Left renal pelvis (tissue), 4 donors: ENCODE measurements at places on chromosomes 6 and 20.

- no peak for DNase-seq
Observed at GRCh38 chr6:126682440-126682839, 342.5 kb downstream of the CENPW start.

DNA sequence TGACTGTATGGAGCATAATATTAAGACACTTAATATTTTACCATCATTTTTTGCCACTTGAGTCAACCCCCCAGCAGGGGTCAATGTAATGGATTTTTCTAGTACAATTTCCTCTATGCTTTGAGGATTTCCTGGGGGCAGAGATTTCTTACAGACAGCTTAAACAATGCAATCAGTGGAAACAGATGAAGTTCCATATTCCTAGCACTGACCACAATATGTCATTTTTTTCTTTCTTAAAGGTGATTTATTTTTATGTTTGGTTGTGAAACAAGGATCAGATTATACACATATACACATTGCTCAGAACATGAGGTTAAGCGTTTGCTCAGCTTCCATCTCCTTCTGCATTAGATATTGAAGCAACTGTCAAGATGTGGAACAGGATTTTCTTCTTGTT lies 82.0 kb upstream of the ID4 start:
- DNase-seq = no peak

- DNase-seq = no peak
Observed at GRCh38 chr6:149646599-149646998, 1.9 kb downstream of the KATNA1 start.

DNA sequence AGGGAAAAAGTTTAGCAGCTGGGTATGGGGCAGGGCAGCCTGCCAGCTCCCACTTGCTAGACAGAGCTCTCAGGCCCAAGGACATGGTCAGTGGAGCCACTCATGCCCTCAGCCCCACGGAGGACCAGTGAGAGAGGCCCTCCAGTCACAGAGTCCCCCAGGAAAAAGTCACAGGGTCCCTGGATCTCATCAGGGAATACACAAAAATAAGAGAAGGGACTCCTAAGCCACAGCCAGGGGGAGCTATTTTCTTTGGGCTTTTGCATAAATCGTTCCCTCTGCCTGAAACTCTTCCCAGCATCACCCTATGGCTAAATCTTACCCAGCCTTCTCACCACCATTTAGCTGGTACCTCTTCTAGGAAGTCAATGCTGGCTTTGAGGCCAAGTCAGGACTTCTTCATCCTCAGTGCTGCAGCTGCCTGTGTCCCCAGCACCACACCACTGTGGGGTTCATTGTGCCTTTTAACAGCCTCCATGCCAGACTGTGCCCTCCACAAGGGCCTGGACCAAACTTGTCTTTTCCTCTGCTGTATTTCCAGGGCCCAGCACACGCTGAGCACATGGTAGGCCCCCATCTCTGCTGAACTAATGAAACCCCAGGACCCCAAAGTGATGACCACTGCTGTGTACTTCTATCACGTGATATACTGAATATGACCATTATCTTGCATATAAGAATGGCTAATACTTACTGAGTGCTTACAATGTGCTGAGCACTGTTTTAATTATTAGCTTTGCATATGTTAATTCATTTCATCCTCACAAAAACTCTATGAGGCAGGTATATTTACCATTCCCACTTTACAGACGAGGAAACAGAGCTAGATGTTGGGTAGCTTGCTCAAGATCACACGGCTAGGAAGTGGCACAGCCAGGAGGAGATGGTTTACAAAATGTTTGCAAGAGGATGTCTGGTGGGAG lies 2.0 kb downstream of the ZNF335 start:
- DNase-seq = no peak

- DNase-seq = no peak
Observed at GRCh38 chr6:46062312-46062711, 46.7 kb upstream of the CLIC5 start.

- DNase-seq = no peak
Observed at GRCh38 chr20:19397666-19398065, 185.2 kb downstream of the SLC24A3 start.

- DNase-seq = no peak
Observed at GRCh38 chr20:6595704-6596103, 171.8 kb upstream of the BMP2 start.

DNA sequence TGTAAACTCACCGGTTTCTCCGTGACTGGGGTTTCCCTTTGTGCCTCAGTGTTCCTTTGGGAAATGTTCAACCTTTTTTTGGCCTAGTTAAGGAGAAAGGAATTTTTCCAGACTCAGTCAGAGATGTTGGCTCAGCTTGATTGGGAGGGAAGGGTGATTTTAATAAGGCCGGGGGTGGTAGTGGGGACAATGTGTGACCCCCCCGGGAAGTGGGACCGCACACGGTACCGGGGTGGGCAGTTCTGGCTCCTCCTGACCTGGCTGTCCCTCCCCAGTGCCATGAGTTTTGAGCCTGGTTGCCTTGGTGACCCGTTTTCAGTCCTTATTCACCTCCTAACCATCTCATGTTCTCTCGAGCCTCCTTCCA lies 132.7 kb downstream of the SNX5 start:
- DNase-seq = no peak

GRCh38 chr6:12075067-12075563 lies 63.0 kb downstream of the HIVEP1 start:
- no peak for DNase-seq

DNA sequence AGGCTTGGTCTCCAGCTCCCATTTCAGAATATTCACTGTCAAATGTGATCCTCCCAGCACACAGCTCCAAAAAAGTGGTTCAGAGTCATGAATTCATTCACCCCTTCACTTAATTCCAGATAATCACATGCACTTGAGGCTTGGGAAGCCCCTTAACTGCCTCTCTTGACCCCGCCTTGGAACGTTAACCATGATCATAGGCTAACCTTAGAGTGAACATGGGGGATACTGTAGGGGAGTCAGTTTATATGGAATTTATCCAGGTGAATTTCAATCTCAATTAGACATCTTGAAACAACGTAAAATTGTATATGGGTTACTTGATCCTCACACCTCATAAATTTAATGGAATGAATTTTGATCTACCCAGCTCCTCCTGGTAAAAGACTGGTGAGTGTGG lies 346.8 kb upstream of the ARID1B start:
- no peak for DNase-seq

DNA sequence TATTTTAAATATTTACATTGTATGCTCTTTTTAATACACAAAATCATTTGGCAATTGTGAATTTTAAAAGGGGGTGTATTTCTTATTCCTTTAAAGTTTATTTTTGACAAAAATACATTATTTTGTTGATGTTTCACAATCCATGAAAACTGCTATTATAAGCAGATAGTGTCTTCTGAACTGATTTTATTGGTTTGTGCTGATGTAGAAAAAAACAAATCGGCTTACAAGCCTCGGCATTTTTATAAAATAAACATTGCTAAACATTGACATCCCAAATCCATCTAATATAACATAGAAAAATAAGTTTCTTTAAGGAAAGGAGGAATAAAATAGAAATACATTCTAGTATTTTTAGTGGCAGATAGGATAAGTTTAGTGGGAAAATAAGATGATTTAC lies 634.7 kb downstream of the GRIK2 start:
- DNase-seq = no peak

GRCh38 chr20:31679357-31680285 lies 41.9 kb downstream of the COX4I2 start:
- DNase-seq = no peak

GRCh38 chr6:71965404-71965803 lies 79.1 kb downstream of the RIMS1 start:
- DNase-seq = no peak

DNA sequence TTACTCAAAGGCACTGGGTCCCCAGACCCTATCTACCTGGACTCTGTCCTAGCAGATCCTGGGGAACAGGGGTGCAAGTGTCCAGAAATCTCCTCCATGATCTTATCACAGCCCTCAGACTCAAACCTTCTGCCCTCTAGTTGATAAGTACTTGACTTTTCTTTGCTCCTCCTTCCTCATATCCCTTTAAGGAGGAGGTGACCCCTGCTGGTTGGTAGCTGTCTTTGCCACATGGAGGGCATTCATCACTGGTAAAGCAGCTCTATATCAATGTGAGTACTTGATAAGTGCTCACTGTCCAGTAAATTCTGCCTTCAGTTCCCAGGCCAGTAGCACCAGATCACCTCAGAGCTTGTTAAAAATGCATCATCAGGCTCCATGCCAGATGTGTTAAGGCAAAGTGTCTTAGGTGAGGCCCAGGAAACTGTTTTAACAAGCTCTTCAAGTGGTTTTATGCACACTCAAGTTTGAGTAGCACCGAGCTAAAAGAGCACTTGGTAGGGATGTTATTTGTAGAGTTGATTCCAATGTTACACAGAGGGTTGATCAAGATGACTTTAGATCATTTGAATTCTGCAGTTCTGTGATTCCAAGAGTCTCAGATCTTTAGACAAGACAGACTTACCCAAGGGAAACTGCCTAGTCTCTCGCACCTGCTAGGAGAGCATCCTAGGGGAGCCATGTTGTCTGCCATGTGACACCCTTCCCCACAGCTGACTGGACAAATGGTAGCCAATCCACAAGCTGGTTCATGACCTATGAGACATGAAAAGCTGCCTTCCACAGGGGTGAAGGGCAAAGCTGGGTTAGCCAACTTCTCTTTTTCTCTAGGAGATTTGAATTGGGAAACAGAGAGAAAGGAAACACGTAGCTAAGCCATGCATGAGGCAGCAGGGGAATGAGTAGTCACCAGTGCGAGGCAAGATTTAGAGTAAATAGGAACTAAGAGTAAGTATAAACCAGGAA lies 18.6 kb downstream of the TREML2 start:
- DNase-seq = no peak

GRCh38 chr20:17177341-17177740 lies 49.5 kb upstream of the PCSK2 start:
- no peak for DNase-seq

- no peak for DNase-seq
Observed at GRCh38 chr6:40791004-40791403, 203.8 kb upstream of the LRFN2 start.

DNA sequence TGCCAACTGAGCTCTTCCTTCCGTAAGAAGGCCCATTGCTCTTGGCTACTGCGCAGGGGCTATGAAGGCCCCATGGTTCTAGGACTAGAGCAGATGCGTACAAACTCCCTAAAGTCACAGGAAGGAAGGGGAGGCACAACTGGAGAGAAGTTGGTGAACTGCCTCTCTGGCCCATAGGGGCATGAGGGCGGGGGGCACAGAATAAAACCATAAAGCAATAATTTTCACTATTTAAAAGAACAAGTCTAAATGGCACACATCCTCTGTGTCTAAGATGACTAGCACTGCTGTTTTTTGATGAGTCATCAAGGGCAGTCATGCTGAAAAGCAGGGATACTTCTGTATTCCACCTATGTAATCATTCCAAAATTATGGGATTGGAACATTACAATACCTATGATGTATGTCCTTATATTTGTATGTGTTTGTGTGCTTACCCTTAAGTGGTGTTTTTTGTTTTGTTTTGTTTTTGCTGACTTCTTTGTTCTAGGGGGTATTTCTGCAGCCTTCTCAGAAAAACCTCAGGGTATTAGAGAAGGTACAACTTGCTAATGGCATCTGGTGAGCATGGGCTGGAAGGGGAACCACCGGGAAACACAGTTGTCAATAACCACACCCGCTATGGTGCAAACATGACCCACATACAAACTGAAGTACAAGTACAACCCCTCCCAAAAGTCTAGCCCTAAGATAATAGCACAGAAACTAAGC lies 36.9 kb downstream of the B4GALT5 start:
- DNase-seq = no peak

DNA sequence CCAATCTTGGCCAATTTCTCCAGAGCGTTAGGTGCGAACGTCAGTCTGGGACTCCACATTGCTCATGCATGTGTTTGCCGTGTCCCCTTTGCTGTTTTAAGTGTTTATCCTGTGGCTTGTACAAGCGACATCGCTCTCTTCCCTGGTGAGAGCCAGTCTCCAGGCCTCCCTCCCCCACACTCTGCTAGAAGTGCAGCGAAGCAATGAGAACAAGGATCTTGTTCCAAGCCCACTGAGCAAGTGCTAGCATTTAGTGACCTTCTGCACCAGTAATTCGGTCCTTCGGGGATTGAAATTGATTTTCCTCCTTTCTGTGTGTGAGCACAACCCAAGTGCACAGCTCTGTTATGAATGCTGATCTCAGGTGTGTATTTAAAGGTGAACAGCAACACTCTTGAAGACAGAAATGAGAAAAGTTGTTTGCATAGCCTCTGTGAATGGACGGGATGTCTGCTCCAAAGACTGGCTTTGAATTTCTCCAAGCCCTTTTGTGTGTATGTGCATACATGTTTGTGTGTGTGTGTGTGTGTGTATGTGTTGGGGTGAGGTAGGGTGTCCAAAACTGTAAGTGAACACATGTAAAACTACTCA lies 29.0 kb downstream of the CD83 start:
- peak; percentile 45 for DNase-seq

- no peak for DNase-seq
Observed at GRCh38 chr6:31170600-31170881, at the start of gene POU5F1. Gene POU5F1, minus strand, starts transcription at chr6:31170682. Its CDS starts 62 bp downstream, at chr6:31170620.

DNA sequence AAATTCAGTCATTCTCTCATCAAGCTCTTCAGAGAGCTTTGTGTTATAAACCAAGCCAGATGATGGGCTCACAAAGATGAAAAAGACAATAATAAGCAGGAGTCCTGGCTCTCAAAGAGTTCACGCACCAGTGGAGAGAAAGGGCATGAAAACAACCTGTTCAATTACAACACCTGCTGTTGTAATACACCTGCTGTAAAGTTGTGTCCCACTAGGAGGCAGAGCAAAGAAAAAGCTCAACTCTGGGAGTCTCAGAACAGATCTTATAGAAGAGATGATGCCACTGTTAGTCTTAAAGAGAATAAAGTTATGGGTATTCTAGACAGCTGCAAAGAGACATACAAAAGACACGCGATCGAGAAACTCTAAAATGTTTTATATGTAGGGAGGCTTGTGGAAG lies 100.6 kb downstream of the DCDC2 start:
- no peak for DNase-seq

DNA sequence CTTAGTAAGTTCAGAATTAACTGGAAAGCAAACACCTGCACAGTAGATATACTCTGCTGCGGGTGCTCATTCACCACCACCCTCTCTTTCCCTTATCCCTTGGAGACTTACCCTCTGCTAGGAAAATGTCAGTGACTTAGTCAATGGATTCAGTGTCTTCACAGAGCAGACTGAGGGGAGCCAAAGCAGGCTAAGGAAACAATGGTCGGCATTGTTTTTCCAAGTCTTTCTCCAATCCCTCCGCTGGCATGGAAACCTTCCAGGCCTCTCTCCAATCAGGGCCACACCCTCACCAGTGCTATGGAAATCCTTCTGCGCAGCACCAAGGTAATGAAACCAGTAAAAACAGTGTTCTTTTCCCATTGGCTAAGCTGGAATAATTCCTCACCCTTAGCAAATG lies 531.2 kb downstream of the TFAP2B start:
- DNase-seq = no peak

- no peak for DNase-seq
Observed at GRCh38 chr6:12113190-12113577, 101.1 kb downstream of the HIVEP1 start.

GRCh38 chr20:18543216-18543615 lies 24.0 kb upstream of the SMIM26 start:
- DNase-seq = no peak

- no peak for DNase-seq
Observed at GRCh38 chr6:82025271-82025670, 222.3 kb downstream of the IBTK start.

- DNase-seq = no peak
Observed at GRCh38 chr6:87753131-87753685, 51.2 kb upstream of the AKIRIN2 start.

GRCh38 chr6:44202332-44202971 lies 14.3 kb upstream of the MYMX start:
- DNase-seq = no peak

- no peak for DNase-seq
Observed at GRCh38 chr6:135586844-135587243, 89.3 kb upstream of the AHI1 start.

GRCh38 chr6:21187485-21187884 lies 406.1 kb upstream of the SOX4 start:
- no peak for DNase-seq
